Activated naive CD8-positive, alpha-beta T cell treated with anti-CD3 and anti-CD28 coated beads for 36 hours (primary cell): ENCODE measurements at places on chromosomes 4 and X.

DNA sequence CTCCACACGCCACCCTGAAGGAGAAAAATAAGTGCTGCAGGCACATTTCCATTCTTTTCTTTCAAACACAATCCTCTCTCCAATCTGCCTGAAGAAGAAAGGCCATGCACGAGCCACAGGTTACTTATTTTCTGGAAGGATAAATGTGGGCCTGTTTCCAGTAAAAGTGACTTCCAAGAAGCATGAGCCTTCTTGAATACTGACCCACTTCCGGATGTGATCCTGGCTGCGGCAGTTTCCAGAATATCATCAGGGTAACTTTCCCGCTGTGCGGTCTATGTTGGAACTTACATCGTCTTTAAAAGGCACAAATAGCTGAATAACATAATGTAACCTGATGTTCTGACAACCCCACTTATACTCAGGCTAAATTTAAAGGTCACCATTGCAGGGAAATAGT lies 66.3 kb upstream of the TAPT1 start:
- no peak for DNase-seq

DNA sequence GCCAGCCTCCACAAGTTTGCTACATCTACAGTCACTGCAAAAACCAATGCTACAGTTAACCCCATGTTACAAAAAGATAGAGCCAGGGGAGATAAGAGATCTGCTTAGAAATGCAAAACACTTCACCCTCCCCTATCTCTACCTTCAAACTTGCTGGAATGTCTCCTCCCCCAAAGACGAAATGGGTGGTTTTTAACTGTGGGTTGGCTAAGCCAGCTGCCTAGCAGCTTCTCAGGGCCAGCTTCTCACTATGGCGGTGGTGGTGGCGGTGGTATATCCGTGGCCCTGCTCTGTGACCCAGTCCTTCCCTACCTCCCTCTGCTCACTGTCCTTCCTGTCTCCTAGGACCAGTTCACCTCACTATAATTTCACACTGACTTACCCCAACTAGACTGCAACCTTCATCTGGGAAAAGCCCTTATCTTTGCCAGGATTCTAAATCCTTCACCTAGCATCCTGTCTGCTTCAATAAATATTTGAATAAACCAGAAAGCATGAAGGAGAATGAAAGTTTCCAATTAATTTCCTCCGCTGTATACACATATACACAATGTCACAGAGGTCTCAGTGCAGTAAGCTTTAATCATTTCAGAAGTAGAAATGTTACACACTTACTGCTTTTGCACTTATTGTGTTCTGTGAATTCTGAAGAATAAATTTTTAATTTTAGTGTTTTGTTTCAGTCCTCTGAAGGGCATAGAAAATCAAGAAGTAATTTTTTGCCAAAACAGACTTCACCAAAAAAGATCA lies 46.3 kb downstream of the SH3KBP1 start:
- DNase-seq, result peak; percentile 32

DNA sequence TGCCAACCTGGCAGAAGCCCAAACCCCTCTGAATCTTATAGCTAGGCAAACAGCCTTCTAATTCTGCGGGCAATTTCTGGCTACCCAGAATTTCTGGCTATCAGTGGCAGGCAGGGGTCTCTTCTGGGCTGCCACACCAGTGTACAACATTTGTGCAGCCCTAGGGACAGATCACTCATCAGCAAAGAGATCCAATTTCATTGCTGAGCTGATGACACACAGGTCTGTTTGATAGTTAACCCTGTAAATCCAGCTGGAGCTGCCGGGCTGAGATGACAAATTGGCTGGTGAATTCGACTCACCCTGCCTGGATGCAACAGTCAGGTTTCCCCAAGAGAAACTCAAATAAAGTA lies 2.4 kb downstream of the MID1 start:
- no peak for DNase-seq

DNA sequence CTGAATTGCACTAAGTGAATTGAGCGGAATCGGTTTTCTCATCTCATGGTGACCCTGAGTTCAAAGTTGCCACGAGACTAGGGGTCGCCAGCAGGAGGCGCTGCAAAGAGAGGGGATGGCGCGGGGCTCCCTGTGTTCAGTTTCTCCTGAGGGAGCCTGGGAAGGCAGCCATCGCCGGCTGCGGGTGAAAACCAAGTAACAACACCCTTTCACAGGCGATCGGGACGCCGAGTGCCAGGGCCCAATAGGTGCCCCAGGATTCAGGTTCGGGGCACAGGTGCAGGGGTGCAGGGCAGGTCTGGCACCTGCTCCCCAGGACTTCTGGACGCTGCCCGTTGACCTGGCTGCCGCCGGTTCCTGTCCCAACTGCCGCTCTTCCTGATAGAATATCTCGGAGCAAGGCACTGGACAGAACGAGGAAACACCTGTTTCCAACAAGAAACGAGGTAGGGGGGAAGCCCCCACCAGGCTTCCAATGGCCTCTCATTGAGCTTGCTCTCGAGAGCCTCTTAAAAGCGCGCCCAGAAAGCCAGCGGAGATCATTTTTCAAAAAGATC lies 1.1 kb upstream of the FGF16 start:
- no peak for DNase-seq

DNA sequence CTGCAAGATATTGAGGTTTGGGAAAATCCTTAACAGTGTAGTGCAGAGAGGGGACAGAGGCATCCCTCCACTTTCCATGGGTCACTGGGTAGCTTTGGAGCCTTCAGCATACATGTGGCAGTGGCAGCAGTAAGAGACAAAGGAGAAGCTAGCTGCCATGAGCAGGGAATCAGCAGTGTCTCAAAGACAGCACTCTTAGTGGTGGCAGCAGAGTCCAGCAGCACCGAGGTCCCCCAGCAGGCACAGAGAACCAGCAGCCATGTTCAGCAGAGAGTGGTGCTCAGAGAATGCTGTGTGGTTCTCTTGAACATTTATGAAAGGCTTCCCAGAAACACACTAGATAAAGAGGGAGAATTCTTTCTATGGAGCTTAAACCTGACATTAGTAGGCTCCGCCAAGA lies 308.5 kb downstream of the CENPC start:
- DNase-seq, result no peak

GRCh38 chr4:120435179-120435578 lies 368.5 kb upstream of the MAD2L1 start:
- no peak for DNase-seq

GRCh38 chrX:74248889-74249288 lies 55.1 kb upstream of the ZCCHC13 start:
- no peak for DNase-seq

GRCh38 chr4:183011213-183011907 lies 87.7 kb upstream of the WWC2 start:
- no peak for DNase-seq

GRCh38 chr4:139557556-139558110 lies 1.6 kb upstream of the SETD7 start:
- no peak for DNase-seq

DNA sequence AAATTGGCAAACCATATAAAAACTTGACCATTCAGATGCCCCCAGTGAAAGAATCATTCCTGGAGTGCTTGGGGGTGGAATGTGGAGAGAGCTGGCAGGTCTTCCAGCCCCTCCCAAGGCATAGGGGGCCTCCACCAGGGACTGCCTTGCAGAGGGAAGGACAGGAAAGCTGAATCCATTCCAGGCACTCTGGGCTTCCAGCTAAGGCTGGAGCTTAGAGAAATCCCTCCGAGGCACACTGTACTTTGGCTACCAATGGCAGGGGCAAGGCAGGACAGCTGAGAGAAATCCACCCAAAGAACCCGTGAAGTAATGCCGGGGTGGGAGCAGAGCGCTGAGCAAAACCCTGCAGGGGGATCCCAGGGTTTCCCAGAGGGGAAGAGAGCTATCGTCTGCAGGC lies 4.0 kb downstream of the CENPU start:
- no peak for DNase-seq

DNA sequence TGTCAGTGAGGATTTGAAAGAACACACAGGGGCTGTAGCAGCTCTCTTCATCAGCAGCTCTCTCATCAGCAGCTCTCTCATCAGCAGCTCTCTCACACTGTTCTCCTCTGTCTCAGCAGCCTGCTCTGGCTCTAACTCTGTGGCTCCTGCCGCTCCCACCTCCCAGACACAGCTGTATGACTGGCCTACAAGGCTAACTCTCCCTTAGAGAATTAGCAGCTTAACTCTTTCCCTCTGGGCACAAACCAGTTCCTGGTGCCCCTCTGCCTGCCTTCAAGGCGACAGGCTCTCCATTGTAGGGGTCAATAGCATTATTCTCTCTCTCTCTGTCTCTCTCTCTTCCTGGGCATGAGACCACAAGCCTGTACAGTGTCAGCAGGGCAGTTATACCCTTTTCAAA lies 385.6 kb upstream of the PCDH10 start:
- no peak for DNase-seq

DNA sequence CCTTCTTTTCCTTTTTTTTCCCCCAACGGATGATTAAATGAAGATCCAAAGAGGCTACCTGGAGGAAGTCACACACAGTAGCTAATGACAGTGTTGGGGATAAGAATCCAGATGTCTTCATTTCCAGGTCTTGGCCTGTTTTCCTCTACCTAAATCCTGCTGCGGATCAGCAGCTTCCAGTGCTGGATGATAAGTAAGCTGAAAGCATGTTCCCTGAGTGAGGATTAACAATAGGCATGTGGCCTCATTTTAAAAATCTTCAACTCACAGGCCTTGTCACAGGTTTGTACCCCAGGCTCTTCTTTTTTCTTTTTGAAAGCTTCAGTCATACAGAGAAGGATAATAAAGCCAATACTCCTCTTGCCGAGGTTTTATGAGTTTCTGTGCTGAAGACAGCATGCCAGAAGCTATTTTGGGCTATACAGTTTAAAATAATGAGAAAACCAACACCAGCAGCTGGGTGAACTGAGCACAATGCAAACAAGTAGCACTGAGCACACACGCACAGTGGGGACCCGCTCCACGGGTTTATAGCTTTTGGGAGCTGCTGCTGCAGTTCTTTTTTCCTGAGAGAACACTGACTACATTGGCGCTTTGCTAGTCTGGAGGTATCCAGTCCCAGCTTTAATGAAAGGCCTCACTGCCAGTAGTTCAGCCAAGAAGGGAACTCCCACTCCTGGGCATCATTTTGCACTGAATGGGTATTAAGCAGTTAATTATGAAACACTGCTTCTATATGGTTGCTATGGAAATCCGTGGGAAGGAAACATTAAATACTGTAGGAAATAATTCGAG lies 184.2 kb upstream of the CTSO start:
- DNase-seq, result no peak

DNA sequence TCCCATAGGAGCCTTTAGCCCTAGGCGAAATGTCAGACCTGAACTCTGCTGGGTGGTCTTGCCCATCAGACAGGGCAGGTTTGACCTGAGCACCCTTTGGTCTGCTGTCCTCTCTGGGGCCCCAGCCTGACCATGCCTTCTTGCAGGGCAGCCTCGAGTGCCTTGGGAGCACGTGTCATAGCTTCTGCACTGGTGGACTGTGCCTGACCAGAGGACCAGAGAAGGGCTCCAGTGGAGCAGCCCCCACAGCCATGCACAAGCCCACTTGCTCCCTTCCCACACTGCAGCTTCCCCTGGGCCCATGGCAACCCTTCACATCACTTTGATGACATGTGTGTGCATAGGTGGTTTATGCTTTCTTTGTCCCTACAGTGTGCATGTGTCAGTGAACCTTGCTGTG lies 394.0 kb downstream of the TEX13C start:
- no peak for DNase-seq

GRCh38 chr4:145939441-145939750 lies 773 bp upstream of the ZNF827 start:
- DNase-seq, result no peak

- no peak for DNase-seq
These were observed 10.2 kb downstream of the ARAF start for GRCh38 chrX:47571215-47571614.

DNA sequence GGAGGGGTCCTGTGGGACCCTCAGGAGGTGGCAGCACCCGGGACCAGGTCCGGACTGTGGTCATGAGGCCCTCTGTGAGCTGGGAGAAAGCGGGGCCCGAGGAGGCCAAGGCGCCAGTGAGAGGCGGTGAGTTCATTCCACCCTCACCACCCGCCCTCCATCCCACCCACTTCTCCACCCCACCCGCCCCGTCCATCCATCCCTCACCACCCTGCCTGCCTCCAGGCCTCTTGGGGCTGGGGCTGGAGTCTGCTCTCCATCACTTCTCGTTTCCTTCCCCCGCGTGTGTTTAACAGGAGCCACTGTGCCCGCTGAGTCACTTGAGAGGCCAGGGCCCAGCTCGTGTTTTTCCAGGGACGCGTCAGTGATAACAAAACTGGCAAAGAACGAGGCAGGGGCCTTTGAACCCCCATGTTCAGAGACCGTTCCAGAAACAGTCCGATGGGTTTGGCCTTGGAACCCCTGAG lies 6.2 kb downstream of the SH3TC1 start:
- no peak for DNase-seq

DNA sequence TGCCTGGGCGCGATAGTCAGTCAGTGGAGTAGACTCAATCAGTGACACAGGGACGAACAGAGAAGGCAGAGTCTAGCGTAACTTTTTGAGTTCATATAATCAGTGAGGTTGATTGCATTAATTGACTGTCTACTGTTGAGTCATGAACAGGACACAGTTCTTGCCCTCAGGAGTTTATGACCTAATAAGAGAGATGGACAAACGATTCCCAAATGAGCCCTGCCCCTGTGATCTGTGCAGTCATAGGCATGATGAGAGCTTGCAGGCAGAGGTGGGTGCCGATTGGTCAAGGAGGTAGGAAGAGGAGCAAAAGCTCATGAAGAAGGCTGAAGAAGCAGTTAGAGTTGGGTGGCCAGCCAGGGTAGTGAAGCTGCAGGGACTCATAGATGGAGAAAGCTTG lies 57.1 kb downstream of the ADD1 start:
- DNase-seq, result no peak

DNA sequence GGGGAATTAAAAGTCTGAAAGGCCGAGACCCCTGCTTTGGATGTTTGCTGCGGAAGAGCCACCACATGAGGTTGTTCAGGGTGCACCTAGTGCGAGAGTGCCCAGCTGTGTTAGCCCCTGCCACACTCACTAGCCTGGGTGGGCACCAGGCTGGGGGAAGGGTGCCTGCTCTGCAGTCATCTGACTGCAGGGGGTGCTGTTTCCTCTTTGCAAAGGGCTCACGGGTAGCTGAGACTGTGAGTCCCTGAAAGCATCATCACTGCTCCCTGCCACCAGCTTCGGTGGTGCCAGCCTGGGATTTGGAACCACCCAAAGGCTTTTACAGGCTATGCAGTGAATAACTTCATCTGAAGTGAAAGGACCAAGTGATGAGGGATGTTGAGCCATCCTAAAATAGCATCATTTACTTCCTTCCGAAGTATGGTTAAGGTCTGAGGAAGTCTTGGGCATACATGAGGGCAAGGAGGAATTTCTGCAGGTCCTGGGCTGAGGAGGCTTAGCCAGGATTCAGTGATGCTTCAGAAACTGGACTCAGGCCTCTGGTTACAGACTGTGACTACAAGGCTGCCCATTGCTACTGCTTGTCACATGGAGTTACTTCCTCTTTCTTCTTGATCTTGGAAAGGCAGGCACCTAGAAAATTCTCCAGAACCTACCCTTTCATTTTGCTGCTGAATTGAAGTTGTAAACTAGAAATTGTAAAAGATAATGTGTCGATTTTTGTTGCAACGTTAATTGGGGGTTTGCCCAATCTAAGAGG lies 293.2 kb upstream of the PRPS2 start:
- no peak for DNase-seq

GRCh38 chrX:120145295-120145925 lies 13.0 kb upstream of the RHOXF2 start:
- DNase-seq, result peak; percentile 1

- DNase-seq, result no peak
These were observed 220.3 kb downstream of the PTTG2 start for GRCh38 chr4:38180456-38180855.

- DNase-seq, result no peak
These were observed 25.0 kb downstream of the ASMTL start for GRCh38 chrX:1427756-1428155.
